ENCODE measurements at places on chromosomes 12 and 14. TPM values are rescaled to one million over a fixed set of nuclear protein-coding genes. Genes with fewer than 3 reads are reported as not detected.

DNA sequence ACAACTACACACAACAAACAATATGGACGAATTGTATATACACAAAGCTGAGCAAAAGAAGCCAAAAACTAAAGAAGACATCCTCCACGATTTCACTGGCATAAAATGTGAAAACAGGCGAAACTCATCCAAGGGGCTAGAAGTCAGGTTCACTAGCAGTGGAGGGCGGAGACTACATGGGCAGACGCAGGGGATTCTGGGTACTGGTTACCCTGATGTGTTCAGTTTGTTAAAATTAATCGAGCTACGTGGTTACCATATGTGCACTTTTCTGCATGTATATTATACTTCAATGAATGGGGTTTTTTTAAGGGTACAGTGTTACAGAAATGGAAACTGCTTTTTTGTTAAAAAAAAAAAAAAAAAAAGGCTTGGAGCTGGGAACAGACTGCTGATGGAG lies 12.3 kb downstream of the KDM2B start:
- DNase-seq: no peak
- H3K27me3 ChIP-seq: no peaks in the 10 kb centered on the region
- peaks cover 6% of the 10 kb centered on the region for H3K4me1 ChIP-seq
- H3K36me3 ChIP-seq: peaks cover 22% of the 10 kb centered on the region
- no peak overlapping the region for H3K4me3 ChIP-seq
- peak overlapping the region; percentile 33 for H3K27ac ChIP-seq

GRCh38 chr12:76080729-76081415 lies 3.6 kb downstream of the NAP1L1 start:
- H3K27me3 ChIP-seq: no peaks in the 10 kb centered on the region
- H3K27ac ChIP-seq: no peak overlapping the region
- no peak overlapping the region for H3K4me3 ChIP-seq

- no peak for DNase-seq
- H3K4me1 ChIP-seq: no peaks in the 10 kb centered on the region
- H3K4me3 ChIP-seq: no peak overlapping the region
- peaks cover 18% of the 10 kb centered on the region for H3K36me3 ChIP-seq
- no peaks in the 10 kb centered on the region for H3K27me3 ChIP-seq
Measured at GRCh38 chr12:124968656-124969055, 20.3 kb downstream of the DHX37 start.

DNA sequence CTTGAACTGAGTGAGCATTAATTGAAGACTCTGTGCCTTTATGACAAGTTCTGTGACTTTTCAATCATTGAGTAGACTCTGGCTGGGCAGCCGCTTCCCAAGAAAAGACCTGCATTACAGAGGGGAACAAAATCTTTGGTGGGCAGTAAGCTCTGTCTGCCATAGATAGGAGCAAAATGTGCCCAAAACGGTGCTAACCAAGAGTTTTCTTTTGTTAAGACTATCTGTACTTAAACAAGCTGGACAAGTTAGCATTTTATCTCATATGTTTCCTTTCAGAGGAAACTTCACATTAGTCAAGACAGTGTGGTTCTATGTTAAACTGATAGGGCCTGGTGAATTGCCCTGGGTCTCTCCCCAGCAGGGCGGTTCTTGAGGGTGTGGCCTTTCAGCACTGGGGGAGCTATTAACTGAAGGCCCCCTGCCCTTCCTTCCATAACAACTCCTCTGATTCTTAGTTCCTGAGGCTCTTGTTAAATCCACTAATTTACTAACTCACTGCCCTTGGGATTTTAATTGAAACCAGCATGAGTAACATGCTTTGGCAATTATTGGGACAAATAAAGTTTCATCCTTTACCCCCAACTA lies 219.6 kb downstream of the KTN1 start:
- H3K27ac ChIP-seq: no peak overlapping the region
- no peaks in the 10 kb centered on the region for H3K36me3 ChIP-seq
- H3K4me3 ChIP-seq: no peak overlapping the region
- peaks cover 5% of the 10 kb centered on the region for H3K4me1 ChIP-seq
- no peak for DNase-seq

GRCh38 chr12:7837366-7837765 lies 35.3 kb downstream of the SLC2A14 start:
- H3K4me3 ChIP-seq: no peak overlapping the region
- no peaks in the 10 kb centered on the region for H3K36me3 ChIP-seq
- peaks cover 48% of the 10 kb centered on the region for H3K4me1 ChIP-seq
- no peak overlapping the region for H3K27ac ChIP-seq
- no peaks in the 10 kb centered on the region for H3K27me3 ChIP-seq

- H3K27ac ChIP-seq: peak overlapping the region; percentile 94
- peaks cover 6% of the 10 kb centered on the region for H3K36me3 ChIP-seq
- H3K4me3 ChIP-seq: peak overlapping the region; percentile 94
- H3K4me1 ChIP-seq: peaks cover 28% of the 10 kb centered on the region
- H3K27me3 ChIP-seq: no peaks in the 10 kb centered on the region
- no peak for DNase-seq
Measured at GRCh38 chr14:58428118-58428683, 682 bp downstream of the KIAA0586 start.

Gene EIF4B
- total RNA-seq: 576 TPM
